Fibroblast of villous mesenchyme (primary cell): ENCODE measurements at places on chromosomes 3 and 15. TPM values are rescaled to one million over a fixed set of nuclear protein-coding genes. Genes with fewer than 3 reads are reported as not detected.

GRCh38 chr3:179432021-179432420, 19.2 kb downstream of the GNB4 start:
- DNase-seq = no peak

GRCh38 chr15:37058316-37058985, 41.9 kb downstream of the MEIS2 start:
- DNase-seq = no peak

GRCh38 chr3:151067158-151067557, 18.3 kb upstream of the MED12L start:
- DNase-seq = peak; percentile 7

DNA sequence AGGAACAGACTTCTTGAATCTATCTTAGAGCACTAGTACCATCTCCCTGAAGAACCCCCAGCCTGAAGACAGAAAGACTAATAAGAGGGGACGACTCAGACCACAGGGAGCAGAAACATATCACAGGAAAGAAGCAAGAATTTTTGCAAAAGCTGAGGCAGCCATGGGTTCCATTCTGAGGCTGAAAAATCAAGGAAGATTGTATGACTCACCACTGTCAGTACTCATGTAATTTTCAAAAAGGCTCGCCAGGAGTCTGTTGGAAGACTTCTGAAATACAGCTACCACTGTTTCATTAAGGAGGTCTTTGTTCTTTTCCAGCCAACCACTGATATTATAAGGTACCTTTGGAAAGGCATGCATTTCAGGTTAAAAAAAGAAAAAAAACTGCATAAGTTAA, 47.5 kb downstream of the MYH15 start:
- no peak for DNase-seq

SLCO2A1 gene
- 0.32 and 0.43 TPM in 2 replicates for total RNA-seq

ALDH1A3 gene
- total RNA-seq = 42.7 and 46.7 TPM in 2 replicates

DNA sequence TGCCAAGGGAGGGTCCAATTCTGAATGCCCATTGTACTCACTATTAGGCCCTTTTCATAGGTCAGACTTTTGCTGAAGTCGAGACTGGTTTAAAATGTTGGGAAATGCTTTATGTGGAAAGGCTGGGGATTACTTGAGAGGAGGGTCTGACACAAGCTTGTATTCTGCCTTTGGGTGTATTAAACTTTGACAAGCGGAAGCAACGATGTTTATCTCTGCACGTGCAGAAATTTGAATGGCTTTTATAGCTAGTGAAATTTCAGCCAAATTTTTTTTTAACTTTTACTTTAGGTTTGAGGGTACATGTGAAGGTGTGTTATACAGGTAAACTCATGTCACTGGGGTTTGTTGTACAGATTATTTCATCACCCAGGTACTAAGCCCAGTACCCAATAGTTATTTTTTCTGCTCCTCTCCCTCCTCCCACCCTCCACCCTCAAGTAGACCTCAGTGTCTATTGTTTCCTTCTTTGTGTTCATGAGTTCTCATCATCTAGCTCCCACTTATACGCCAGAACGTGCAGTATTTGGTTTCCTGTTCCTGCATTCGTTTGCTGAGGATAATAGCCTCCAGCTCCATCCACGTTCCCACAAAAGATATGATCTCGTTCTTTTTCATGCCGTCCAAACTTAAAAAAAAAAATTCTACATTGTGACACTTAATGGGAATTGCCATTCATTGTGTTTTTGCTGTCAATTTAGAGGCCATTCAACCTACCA, 223.0 kb upstream of the BHLHE40 start:
- DNase-seq = no peak

LRRC49 gene
- 10.3 and 14.2 TPM in 2 replicates for total RNA-seq

CLDN18 gene
- not detected in 2 replicates for total RNA-seq

GRCh38 chr3:42980909-42981308, 1.8 kb downstream of the GASK1A start:
- DNase-seq = no peak

TRA2B gene
- 150 and 182 TPM in 2 replicates for total RNA-seq

DNA sequence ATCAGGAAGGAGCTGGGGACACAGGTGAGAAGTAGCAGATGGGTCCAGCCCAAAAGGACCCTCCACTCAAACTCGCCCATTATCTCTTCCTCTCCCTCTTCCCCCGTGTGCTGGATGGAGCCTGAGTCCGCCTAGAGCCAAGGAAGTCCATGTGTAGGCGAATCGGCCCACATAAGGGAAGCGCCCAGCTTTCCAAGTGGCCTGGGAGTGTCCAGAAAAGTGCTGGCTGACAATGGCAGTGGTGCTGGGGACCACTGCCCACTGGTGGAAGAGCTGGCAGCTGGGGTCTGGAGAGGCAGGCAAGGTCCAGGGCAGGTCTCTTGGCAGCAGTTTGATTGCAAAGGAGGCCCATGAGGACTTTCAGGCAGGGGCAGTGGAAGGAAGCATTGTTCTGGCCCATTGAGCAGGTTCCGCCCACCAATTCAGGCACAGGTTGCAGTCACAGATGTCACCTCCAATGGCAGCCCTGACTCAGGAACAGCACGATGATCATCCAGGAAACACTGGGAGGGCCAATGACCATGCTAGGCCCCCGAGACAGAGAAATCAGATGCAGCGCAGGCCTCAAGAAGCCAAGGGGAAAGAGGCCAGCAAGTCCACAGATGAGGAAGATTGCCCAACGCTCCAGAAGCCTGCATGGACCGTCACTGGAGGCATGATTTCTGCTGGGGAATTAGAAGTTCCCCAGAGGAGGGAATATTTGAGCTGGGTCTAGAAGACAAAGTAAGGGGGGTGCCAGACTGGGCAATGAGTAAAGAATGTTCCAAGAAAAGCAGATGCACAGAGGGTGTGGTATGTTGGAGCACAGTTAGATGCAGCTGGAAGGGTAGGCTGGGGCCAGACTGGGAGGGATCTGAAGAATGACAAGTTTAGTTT, 3.0 kb downstream of the MFGE8 start:
- DNase-seq = peak; percentile 52

OR5K2 gene
- not detected in 2 replicates for total RNA-seq

- no peak for DNase-seq
Observed at GRCh38 chr3:170330366-170330765, 27.1 kb upstream of the SKIL start.

TRH gene
- total RNA-seq = not detected in 2 replicates

MYZAP gene
- under 0.01 and 0.43 TPM in 2 replicates for total RNA-seq
